Activated CD4-positive, alpha-beta T cell treated with anti-CD3 and anti-CD28 coated beads for 4 hours (primary cell): ENCODE measurements at places on chromosomes 13 and 19.

DNA sequence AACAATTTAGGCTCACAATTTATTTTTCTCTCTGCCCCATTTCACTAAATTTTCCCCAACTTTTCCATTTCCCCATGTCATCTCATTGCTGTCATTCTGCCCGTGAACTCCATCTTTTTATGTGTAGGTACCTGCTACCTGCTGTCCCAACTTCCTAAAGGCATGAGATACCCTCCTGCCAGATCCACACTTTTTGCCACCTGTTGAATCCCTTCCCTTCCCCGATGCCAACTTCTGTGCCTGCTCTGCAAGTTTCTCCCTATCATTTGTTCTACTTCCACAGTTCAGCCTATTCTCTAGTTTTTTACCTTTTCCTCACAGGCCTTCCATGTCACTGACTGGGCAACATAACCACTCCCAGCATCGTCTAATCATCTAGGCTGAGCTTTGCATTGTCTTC lies 607.5 kb upstream of the KLF12 start:
- DNase-seq = no peak

DNA sequence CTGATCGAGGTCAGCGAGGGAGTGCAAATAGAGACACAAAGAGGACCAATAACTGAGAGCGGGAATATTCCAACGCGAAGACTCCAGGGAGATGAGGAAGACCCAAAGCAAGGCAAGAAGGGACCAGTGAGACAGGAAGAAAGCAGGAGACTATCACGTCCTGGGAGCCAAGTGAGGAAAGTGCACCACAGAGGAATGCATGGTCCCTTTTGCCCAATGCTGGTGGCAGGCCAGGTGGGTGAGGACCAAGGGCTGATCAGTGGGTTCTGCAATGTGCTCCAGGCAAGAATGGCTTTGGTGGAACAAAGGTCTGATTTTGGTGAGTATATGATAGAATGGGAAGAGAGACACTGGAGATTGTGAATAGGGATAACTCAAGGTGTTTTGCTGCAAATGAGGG lies 25.4 kb downstream of the CHST8 start:
- no peak for DNase-seq

DNA sequence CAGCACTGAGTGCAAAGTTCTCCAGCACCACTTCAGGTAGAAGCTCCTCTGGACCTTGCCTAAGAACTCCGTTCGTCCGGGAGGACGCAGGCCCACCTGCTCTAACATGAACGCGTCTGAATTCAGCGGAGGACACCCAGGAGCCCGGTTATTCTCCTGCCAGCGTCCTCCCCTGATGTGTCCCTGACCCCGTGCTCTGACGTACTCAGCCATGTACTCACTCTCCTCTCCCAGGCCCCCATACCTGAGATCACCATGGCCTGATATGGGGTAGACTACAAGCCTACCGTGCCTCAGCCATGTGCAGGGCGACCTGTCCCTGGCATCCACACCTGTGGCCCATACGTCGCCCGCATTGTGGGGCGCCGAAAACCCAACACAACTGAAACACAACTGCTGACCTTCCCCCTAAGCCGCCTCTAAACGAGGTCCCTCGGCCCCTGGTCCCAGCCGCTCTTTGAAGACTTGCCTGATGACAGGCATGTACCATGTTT lies 744 bp upstream of the ZNF584 start:
- no peak for DNase-seq

GRCh38 chr13:48579165-48579918 lies 46.5 kb upstream of the RCBTB2 start:
- DNase-seq = no peak

DNA sequence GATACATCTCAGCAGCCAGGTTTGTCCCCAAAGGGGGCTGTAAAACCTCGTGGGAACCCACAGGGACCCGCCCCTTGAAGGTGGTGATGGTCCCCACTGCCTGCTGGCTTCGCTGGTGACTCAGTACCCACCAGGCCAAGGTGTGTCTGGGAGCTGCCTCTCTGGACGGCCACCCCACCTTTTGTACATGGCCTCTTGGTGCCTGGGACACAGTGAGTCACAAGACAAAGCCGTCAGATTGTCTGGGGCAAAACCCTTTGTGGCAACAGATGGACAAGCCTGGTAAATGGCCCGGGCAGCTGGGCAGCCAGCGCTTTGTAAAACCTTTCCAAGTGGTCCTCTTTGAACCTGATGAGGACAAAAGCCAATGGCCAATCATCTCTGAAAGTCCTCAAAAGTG lies 27.9 kb upstream of the KLF2 start:
- DNase-seq = no peak

GRCh38 chr19:29217616-29218015 lies 4.7 kb upstream of the UQCRFS1 start:
- DNase-seq = no peak

DNA sequence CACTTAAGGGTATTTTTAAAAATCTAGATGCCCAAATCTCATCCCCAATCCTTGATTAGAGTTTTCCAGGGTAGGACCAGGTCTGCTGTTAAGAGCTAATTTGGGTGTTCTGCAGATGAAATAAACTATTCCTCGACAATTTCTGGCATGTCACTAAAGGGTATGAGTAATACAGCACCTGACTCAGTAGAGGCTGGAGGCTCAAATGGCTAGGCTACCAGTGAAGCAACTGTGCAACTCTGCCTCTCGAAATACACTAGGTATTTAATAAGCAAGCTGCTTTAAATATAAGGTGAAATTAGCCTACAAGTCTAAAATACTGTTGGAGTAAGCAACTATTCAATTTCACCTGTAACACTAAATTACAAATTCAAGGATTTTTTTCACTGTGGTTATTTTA lies 1.5 kb downstream of the RNF6 start:
- no peak for DNase-seq

GRCh38 chr13:57630661-57631595 lies 616 bp upstream of the PCDH17 start:
- DNase-seq = no peak

GRCh38 chr13:104382951-104383350 lies 1316.7 kb upstream of the SLC10A2 start:
- DNase-seq = no peak

DNA sequence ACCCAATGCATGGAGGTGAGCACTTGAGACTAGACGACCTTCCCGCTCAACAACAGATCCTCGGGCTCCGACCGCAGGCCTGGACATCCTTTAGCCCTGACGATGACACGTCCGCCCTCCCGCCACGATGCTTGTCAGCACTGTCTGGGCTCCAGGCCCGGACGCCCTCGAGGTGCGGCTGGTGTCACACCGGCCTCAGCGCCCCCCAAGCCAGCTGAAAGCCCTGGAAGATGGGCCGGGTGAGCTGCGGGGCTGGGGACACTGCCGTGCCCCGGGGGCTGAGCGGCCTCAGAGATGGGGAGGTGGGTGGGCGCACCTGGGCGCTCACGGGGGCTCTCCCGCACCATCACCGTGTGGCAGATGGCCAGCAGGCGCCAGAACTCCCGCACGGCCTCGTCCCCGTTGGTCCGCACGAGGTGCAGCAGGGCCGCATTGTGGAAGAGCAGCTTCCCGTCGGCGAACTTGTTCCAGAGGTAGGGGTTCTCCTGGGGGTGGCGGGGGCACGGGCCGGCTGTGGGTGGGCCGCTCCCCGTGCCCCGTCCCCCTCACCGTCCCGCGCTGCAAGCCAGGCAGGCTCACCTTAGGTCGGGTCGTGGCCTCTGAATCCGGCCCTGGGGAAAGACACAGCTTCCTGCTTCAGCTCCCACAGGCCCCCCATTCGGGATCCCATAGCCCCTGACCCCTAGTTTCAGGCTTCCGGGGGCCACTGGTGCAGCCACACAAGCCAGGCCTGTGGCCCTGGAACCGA lies 15.5 kb downstream of the ATP8B3 start:
- DNase-seq = no peak

- no peak for DNase-seq
These were observed 148.4 kb downstream of the KATNAL1 start for GRCh38 chr13:30158774-30159445.

DNA sequence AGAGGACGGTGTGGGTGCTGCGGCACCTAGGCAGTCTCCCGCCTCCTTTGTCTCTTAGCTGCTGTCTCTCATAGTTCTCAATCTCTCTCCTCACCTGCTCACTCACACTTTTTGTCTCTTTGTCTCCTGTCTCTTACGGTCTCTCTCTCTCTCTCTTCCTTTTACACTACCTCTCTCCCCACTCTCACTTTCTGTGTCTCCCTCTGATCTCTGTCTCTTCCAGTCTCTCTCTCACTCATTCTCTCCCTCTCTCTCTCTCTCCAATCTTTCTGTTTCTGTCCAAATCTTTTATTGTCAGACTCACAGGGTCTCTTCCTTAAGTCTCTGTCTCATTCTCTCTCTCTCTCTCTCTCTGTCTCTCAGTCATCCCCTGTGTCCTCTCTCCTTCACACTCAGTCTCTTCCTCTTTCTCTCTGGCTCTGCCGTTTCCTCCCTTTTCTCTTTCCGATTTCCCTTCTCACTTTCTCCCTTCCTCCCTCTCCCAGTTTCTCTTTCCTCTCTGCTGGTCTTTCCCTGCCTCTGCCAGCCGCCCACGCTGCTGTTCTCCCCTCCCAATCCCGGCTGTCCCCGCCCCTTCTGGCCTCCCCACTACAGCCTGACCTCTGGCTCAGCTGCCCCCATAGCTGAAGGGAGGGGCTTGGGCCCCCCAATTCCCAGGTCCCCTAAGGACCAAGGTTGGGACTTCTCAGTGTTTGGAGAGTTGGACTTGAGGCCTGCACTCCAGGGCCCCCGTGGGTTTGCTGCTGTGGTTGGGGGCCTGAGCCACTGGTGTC lies at the start of gene PLEKHA4:
TSS of gene PLEKHA4 (minus strand) at position 504 of the 773 bp plus-strand sequence. CDS start 997 bp downstream, outside the sequence.
- no peak for DNase-seq

DNA sequence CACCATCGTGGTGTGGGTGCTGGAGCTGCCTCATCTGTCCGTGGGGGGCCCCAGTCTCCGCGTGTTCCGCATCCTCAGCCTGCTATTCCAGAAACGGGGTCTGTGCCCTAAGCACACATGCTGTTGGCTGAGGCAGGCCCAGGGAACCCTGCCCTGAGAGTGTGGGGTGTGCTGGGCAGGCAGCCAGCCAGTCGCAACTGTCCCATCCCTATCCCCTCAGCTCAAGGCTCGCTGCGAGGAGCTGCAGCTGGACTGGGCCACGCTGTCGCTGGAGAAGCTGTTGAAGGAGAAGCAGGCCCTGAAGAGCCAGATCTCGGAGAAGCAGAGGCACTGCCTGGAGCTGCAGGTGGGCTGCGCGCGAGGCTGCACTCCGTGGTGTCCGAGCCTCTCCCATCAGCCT lies 21.9 kb downstream of the PLEKHJ1 start:
- no peak for DNase-seq

GRCh38 chr19:51546650-51547396 lies 15.4 kb upstream of the SIGLEC6 start:
- DNase-seq = no peak

DNA sequence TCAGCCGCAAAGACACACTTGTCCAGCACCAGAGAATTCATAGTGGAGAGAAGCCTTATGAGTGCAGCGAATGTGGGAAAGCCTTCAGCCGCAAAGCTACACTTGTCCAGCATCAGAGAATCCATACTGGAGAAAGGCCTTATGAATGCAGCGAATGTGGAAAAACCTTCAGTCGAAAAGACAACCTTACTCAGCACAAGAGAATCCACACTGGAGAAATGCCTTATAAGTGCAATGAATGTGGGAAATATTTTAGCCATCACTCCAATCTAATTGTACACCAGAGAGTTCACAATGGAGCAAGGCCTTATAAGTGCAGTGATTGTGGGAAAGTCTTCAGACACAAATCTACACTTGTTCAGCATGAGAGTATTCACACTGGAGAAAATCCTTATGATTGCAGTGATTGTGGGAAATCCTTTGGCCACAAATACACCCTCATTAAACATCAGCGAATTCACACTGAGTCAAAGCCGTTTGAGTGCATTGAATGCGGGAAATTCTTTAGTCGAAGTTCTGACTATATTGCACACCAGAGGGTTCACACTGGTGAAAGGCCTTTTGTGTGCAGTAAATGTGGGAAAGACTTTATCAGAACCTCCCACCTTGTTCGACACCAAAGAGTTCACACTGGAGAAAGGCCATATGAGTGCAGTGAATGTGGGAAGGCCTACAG lies 6.8 kb downstream of the ZNF134 start:
- DNase-seq = no peak
